ENCODE measurements at places on chromosomes 5 and 9. TPM values are rescaled to one million over a fixed set of nuclear protein-coding genes. Genes with fewer than 3 reads are reported as not detected.

DNA sequence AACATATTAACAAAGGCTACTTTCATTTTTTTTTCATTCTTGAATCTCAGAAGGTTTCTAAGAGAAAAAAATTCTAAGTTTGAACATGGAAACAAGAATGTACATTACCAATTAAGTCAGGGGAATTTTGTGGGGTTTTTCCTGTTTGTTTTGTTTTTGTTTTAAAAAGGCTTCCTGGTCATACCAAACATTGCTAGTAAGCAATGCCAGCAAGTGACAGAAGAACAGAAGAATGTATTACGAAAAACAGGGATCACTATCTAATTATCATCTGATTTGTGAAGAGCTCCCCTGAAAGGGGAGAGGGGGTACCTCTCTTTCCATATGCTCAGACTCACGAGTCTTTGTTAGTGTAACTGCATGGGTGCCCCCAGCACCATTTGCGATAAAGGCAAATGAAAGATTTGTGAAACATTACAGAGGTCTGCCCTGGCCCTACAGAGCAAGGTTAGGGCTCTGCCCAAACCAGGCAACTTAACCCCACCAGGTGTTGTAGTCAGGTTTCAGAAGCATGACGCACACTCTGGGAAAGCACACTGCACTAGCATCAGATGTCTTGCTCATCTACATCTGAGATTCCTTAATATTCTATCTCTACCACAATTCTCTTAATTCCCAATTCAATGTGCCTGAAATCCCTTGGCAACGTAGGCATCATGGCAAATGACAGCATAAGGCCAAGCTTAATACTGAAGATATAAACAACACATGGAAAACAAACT is 268.2 kb downstream of the MLLT3 start:
- H3K4me1 ChIP-seq = peaks cover 32% of the 10 kb centered on the region
- H3K36me3 ChIP-seq = no peaks in the 10 kb centered on the region
- no peak for DNase-seq
- H3K27ac ChIP-seq = no peak overlapping the region
- H3K27me3 ChIP-seq = no peaks in the 10 kb centered on the region
- no peak overlapping the region for H3K4me3 ChIP-seq

Gene NUTM2F
- total RNA-seq = not detected

DNA sequence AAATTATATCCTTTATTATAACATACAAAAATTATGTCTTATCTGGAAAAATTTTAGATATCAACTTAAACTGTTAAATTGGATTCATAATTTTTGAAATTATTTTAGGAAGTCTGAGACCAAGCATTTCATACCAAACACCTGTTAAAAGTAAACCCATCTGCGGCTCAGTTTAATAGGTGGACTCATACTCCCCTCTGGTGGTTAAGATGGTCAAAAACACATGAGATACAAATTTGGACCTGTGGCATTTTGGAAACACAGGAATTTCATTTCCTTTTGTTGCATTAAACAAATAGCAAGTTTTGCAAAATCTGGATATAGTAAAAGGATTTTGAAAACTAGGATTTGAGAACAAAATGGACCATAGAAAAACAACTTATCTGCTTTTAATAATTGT is 53.7 kb downstream of the RGMB start:
- no peaks in the 10 kb centered on the region for H3K36me3 ChIP-seq
- no peak overlapping the region for H3K27ac ChIP-seq
- H3K4me3 ChIP-seq = no peak overlapping the region
- no peaks in the 10 kb centered on the region for H3K27me3 ChIP-seq

- no peaks in the 10 kb centered on the region for H3K4me1 ChIP-seq
- H3K36me3 ChIP-seq = peaks cover 18% of the 10 kb centered on the region
- H3K27ac ChIP-seq = no peak overlapping the region
- H3K4me3 ChIP-seq = no peak overlapping the region
- no peak for DNase-seq
- no peaks in the 10 kb centered on the region for H3K27me3 ChIP-seq
Measured at GRCh38 chr9:37155601-37156000, 35.2 kb downstream of the ZCCHC7 start.
